T-helper 1 cell treated with Interleukin-12 subunit alpha and Interleukin-12 subunit beta and Interleukin-4 antibody, amounts not matched to agents 30 ng/mL and 1 ng/mL, for 36 hours (primary cell): ENCODE measurements at places on chromosomes 7 and 10. TPM values are rescaled to one million over a fixed set of nuclear protein-coding genes. Genes with fewer than 3 reads are reported as not detected.

BAIAP2L1 gene
- total RNA-seq = 1.1 and 1.5 TPM in 2 replicates

CABCOCO1 gene
- total RNA-seq = not detected in 2 replicates

STX1A gene
- 15.7 and 16.4 TPM in 2 replicates for total RNA-seq

GHRHR gene
- total RNA-seq = not detected in 2 replicates

HOXA3 gene
- not detected in 2 replicates for total RNA-seq
